ENCODE measurements at places on chromosomes 16 and 17.

GRCh38 chr17:49635121-49635520, 42.8 kb downstream of the SPOP start:
- no peak for DNase-seq

DNA sequence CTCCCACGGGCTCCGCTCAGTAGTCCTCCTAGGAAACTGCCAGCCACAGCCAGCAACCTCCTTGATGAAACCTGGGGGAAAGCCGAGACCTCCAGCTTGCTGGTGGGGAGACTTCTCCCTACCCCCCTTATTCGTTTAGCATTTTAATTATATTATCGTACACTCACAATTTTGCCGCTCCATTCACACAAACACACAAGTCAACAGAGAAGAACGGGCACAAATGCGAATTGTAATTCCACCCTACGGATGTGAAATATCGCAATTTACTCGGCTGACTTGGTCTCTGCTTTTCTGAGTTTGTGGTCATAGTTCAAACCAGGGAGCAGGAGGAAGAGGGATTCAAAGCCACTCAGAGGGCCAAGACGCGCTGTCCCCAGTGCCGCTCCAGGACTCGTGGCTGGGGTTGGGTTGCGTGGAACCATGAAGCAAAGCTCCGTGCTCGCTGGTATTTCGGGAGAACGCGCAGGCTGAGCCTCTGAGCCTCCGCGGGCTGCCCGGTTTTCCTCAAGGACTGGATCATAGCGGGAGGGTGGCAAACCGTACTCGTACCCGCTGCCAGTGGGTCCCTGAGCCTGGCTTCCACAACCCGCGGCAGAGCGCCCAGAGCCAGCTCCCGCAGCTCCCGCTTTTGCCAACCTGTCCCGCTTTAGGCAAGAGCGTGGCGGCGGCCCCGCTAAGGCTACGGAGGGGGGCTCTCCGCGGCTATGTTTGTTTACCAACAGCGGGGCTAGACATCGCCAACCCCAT, 2.0 kb downstream of the LHX1 start:
- DNase-seq: no peak

DNA sequence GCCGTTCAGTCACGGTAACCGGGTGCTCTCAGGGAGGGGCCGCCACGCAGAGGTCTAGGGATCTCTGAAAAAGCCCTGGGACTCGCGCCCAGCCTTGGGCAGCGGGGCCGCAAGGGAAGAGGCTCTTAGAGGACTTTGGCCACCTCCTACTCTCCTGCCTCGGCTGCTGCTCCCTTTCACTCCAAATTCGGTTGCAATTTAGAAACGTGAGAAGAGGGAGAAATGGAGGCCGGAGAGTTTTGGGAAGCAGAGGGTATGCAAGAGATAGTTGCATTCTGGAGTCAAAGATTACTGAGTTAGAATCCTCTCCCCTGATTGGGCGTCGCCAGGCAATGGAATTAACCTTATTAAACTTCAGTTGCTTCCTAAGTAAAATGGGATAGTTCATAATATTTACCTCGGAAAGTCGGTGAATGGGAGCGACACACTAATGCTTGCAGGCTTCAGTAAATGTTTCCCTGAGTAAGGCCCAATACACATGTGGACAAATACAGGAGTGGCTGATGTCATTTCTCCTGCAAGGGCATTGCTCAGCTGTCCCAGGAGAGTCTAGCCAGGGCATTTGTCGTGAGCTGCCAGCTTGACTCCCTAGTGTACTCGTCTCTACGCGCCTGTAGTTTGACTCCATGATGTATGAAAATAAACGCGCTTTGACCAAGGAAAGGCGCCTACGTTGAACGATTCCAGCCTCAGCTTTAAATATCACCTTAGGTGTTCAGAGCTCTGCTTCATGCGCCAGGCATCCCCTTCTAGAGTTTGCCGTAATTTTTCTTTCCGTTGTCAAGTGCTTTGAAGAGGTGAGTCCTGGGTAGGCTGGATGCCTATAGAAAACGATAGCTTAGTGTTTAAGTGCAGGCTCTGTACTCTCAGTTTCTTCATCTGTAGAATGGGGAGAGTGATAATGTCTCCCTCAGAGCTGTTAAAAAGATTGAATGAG, 667 bp downstream of the OGFOD1 start:
- peak; percentile 8 for DNase-seq

GRCh38 chr16:27402569-27402963, 592 bp downstream of the IL21R start:
- DNase-seq: no peak

DNA sequence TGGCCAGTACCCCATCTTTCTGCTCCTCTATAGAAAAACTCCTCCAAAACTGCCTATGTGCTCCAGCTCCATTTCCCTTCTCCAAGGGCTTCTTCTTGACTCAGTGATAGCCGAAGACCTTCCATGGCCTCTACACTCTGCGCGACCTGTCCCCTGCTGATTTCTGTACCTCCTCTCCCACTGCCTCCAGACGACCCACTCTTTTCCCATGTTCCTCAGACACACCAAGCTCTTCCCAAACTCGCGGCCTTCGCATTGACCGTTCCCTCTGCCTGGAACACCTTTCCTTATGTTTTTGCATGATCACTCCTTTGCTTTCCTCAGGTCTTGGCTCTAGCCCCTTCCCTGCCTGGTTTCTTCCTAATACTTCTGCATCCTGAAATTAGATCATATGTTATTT, 255.6 kb upstream of the SDK2 start:
- DNase-seq: no peak

DNA sequence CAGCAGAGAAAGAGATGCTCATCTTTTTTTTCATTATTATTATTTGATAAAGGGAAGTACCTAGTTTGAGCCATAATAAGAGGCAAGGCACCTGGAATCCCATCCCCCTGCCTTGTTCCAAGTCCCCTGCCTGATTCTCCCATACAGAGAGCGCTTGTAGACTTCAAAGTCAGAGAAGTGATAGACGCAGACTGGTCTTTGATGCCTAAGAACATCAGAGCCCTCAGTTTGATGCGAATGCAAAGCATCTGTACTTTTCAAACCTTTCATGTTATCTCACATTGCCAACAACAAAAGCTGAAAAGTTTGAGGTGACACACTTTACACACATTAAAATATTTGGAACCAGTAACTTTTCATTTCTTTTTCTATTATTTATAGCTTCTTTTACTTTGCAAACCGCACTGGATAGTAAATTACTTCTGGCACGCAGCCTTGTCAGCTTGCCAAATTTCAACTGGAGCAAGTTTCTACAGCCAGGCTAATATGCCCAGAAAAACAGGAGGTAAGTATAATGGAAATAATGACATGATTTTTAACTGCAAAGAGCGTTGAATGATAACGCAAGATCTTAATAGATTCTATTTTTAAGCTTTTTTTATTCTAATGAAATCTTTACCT, 5.9 kb upstream of the UTP6 start:
- no peak for DNase-seq

GRCh38 chr16:12160815-12161550, 184.4 kb downstream of the SNX29 start:
- DNase-seq: no peak

DNA sequence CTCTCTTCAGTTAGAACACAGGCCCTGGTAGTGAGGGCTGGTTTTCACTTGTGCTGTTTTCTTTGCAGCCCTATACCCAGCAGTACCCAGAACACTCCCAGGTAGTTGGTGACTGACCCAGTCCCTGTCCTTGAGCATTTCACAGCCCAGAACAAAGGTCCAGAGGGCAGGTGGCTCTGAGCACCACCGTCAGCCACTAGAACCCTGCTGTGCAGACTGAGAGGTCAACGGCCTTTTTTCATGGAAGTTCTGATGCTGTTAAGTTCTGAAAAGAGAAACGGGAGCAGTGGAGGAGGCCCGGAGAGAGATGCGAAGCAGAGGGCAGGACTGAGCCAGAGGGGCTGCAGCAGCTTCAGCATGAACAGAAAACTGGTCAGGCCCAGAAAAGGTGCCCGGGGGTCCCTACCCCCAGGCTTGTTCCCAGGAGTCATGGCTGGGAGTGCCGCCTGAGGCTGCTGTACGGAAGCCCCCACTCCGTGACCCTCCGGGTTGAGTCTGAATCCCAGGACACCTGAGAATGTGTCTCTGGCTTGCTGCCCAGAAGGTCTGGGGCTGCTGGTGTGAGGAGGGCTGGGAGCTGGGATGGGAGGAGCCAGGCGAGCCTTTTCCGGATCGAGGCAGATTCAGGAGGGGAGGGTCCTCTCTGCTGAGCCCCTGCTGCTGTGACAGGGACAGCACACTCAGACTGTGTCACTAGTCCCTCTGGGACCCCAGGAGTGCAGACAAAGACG, 8.7 kb downstream of the ZNF276 start:
- no peak for DNase-seq

DNA sequence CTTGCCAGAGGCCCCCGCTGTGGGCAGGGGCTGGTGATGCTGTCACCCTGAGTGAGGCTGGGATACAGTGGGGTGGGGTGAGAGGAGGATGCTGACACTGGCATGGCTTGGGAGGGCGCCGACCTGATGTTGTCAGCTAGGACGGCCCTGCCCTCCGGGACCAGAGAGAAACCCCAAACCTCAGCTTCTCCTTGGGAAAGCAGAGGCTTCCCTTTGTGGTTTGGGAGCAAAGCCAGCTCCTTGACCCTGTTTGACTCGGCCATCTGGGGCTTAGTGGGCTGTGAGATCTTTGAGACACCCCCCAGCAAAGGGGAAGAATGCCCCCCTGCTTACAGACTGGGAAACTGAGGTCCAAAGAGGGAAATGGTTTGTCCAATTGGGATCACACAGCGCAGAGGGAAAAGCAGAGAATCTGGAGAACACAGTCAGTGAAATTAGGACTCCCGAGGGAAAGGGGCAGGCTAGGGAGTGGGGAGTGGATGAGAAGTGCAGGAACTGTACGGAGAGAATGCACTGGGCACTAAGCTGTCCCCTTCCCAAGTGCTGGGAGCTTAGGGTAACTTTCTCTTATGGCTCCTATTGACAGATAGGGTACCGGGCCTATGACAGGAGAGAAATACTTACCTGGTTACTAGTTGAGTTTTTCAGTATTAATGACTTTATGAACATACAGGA, 40.7 kb upstream of the DLX4 start:
- DNase-seq: no peak

DNA sequence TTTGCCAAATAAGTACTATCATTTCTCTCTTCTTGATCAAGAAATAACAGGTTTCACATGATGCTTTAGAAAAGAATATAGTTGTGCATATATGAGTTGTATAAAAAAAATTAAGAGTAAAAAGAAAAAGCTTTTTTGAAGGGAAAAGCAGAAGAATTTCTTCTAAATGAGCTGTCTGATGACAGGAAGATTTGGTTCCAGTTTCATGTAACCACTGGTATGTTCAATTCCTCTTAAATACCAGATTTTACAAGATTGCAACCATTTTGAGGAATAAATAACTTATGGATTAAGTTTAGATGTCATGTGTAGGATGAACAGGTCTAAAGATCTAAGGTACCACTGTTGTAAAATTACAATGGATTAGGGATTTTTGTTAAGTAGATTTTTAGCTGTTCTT, 45.0 kb downstream of the VMP1 start:
- DNase-seq: no peak

DNA sequence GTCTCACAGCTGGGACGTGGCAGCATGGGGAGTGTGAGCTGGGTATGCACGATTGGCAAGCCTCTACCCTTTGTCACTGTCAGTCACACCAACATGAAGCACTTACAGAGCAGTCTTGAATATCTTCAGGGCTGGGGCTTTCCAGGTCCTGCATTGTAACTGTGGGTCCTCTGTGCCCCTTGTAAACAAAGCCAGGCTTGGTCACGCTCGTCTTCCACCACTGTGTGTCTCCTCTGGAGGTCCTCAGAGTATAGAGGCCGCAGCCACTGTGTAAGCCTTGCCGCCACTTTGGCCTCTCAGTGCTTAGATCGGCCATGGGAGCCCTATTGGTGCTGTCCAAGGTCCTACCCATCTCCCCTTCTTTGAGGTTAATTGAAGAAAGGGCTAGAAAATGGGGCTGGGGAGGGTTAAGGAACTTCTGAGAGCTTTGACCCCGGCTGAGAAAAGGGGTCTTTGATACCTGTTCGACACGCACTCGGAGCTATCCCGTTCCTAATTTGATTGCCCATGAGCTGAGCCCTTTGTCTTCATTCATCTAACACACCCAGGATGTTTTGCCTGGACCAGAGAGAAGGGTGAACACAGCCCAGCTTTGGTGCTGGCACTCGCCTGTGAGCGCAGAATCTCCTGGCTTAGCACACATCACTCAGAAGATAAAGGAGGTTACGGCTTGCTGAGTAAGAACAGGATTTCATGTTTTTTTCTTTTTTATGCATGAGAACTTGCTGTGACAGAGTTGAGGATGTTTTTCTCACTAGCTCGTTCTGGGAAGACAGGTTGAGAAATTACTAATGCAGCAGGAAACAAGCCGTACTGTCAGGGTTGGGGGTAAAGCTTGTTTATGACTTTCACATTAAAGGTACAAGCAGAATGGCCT, 267.9 kb downstream of the CPPED1 start:
- peak; percentile 43 for DNase-seq

GRCh38 chr16:70582280-70582978, 58.8 kb downstream of the SF3B3 start:
- DNase-seq: no peak

DNA sequence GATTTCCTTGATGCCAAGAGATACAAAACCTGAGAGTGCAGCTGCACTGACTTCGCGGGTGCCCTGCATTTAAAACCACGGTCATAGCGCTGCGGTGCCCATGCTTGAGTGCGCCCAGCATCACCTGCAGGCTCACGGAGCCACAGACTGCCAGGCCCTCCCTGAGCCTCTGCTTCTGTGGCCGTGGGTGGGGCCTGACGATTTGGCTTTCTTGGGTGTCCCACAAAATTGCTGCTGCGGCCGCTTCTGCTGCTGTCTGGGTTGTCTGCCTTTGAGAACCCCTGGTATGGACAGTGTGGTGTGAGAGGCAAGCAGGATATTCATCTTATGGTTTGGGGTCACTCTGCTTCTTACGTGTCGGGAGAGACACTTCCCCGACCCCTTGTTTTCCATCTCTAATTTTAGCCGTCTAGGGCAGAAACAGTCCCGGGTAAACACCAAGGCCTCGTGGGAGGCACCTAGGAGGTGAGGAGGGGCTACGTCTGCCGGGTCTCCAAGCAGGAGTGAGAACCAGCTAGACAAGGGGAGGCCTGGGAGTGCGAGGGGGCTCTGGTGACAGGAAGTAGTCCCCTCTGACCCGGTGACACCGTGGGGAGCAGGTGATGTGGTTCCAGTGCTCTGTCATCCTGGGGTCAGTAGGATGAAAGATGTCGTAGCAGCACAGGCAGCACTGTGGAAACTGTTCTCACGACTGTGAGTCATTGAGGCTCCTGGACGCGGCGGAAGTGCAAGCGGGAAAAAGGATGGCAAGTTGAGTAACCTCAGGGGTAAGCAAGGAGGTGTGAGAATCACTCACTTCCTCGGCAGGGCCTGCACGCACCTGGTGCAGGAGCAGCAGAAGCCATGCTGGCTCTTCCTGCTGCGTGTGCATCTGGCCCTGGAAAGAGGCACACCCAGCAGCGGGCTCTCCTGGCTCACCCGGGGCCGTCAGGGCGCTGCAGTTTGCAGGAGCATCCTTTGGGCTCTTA, 176.3 kb downstream of the RPTOR start:
- DNase-seq: peak; percentile 63

DNA sequence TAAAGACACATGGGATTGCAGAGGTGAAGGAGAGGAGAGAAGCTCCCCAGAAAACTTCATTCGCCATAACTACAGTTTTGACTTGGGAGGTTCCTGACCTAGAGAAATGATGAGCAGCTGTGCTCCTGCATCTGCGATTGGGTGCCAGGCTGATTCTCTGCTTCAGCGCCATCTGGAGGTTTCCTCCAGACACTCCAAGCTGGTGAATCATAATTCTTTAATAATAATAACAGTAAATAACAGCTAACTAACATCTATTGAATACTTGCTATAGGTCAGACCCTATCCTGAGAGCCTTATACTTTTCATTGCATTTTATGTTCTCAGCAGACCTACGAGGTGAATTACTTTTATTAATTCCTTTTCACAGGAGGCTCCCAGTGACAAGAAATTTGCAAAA, 575.8 kb downstream of the TOX3 start:
- DNase-seq: no peak

GRCh38 chr17:41325126-41325525, 9.6 kb upstream of the KRTAP17-1 start:
- DNase-seq: no peak

Measured in stimulated activated CD4-positive, alpha-beta T cell treated with anti-CD3 and anti-CD28 coated beads, Interleukin-2, amount 100 ng/mL, for 24 hours (primary cell).